ENCODE measurements at places on chromosomes 4 and X.

- DNase-seq: no peak
Measured at GRCh38 chrX:103615781-103616371, 8.1 kb downstream of the TCEAL3 start.

GRCh38 chrX:108332281-108332680 lies 105.9 kb downstream of the COL4A6 start:
- DNase-seq: no peak

DNA sequence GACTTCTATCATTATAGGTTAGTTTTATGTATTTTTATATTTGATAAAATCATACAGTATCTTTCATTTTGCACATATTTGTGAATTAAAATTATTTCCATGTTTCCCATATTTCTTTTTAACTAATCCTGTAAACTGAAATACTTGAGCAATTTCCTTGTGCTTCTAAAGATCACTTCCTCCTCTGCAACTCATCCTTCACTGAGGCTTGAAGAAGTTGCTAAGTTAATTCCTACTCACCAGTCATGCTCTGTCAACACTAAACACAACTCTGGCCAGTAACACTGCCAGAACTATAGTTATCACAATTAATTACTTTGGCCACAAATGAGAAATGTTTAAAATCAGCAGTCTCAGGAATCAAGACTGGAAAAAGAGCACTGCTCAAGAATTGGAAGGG lies 6.7 kb downstream of the SPATA4 start:
- DNase-seq: peak; percentile 42

DNA sequence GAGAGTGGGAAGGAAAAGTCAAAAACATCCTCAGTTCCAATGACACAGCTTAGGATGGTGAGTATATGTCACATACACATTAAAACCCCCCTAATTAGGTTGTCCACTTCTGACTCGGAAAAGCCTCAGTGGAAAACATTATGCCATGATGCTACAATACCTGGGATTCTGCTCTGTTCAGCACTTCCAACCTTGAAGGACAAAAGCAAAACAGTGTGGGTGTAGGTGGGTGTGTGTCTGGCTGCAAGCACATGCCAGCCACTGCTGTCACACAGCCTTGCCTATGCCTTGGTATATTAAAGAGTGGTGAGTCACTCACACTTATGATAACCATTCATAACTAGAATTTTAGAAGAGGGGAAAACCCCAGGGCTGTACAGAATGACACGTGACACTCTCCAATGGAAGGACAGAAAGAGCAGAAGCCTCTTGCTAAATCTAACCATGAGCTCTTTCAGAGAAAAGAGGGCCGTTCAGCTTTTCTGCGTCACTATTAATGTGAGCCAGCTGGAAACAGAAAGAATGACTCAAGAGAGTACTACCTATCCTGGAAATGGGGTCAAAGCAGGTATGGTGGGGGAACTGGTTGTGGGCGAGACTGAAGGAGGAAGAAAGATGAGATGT lies 159.6 kb downstream of the TET2 start:
- peak; percentile 88 for DNase-seq

DNA sequence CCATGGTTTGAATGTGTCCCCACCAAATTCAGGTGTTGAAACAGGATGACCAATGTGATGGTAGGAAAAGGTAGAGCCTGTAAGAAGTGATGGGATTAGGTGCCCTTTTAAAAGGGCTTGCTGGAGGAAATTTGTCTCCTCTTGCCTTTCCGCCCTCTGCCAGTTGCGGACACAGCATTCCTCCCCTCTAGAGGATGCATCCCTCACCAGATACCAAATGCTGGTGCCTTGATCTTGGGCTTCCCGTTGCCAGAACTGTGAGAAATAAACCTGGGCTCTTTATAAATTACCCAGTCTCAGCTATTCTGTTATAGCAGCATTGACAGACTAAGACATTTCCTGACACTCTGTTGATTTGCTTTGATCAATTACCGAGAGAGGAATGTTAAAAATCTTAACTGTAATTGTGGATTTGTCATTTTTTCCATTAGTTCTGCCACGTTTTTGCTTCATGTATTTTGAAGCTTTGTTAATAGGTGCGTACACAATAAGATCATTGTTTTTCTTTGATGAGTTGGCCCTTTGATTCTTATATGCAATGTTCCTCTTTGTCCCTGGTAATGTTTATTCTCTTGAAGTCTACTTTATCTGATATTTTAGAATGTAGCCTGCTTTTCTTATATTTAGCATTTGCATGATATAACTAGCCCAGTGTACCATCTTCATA lies 13.3 kb downstream of the NFKB1 start:
- DNase-seq: no peak

GRCh38 chr4:101115887-101116286 lies 231.4 kb downstream of the PPP3CA start:
- no peak for DNase-seq

DNA sequence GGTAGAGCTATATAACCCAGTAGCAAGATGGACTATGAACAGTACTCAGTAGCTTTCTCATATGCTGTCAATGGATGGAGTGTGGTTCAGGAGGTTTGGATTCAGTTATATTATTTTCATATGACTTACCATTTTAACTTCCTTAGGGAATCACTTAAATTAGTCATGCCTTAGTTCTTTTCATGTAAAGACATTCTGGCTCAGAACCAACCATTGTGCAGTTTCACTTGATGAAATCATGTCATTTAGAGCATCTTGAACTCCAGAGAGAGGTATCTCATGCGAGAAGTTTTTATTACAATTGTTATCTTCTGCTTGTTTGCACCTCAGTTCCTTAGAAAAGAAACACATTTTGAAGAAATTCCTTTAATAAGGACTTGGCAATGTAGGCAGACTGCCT lies 55.8 kb downstream of the IL1RAPL2 start:
- no peak for DNase-seq

GRCh38 chrX:136125106-136125505 lies 22.2 kb upstream of the FHL1 start:
- no peak for DNase-seq

DNA sequence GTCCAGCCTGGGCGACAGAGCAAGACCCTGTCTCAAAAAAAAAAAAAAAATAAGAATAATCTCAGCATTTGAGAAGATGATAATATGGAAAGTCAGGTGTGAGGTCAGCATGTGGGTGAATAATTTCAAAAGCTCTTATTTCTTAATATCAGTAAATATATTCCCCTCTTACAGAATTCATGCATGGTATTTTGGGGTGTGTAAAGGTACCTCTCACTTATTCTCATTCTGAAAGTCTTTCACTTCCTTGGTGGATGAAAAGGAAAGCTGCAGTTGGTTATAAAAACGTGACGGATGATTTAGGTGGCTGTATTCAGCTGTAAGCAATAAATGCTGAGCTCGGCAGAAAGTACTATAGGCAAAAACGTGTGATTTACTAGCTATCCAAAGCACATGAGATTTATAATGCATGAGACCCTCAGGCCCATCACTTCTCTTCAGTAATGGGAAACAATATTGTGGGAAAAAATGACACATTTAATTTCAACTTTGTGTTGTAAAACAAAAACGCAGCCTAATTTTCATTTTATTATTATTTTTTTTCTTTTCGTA lies 353.2 kb upstream of the MAGEB2 start:
- DNase-seq: no peak

DNA sequence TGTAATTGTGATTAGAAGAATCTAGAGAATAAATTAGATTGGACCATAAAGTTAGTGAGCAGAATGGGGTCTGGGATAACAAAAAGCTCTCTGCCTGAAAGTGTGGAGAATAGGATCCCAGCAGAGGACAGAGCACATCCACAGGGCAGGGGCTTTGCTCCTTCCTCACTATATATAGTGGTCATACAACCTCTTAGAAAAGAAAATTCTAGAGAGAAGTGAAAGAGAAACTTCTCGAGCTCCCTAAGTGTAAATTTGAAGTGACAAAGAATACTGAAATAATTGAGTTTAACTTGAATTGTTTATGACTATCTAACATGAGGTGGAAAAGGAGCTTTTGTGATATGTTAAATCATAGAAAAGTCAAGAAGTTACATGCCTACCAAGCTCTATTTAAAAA lies 14.9 kb downstream of the ADAM29 start:
- DNase-seq: no peak

DNA sequence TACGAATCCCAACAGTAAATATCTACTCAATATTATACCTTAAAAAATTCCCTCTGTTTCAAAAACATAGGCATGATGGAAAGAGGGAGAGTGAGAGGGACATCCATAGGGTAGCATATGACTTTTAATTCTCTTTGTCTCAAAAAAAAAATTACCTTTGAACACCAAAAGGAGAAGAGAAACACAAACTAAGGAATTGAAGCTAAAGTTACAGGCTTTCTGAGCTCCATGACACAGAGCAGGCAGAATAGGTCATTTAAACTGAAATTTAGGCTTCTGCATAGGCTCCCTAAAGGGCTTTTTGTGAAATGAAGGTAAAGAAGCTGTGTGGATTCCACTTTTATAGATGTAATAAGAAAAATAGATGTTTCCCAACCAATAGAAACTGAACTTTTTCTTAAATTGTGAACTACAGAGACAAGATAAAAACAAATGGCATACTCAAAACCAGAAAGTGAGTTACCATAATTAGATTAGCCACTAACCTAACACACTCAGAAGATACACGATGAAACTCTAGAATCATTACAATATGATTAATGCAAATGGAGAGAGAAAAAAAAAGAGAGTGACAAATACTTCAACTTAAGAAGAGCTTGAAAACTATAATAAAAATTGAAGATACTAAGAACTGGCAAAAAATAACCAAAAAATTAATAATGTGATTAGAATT lies 584.6 kb downstream of the GABRG1 start:
- no peak for DNase-seq

GRCh38 chrX:114717921-114718320 lies 134.0 kb downstream of the HTR2C start:
- no peak for DNase-seq

- no peak for DNase-seq
Measured at GRCh38 chr4:158865520-158866177, 96.8 kb downstream of the FNIP2 start.

DNA sequence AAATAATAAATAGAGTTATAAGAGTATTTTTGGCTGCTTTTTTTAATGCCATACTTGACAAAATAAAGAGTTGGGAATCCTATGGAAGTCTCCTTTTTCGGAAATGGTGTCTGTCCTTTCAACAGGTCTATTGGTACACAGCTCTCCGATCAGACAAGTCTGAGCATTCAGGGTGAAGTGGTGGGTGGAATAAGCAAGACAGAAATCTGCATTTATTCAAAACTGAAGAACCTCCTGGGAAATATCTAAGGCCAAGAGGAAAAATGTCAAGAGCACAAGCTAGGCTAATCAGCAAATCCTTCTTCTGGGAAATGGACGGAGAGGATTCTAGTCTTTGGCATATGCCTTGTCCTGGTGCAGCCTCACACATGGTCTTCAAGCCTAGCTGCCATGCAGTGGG lies 309.0 kb downstream of the CENPC start:
- no peak for DNase-seq

DNA sequence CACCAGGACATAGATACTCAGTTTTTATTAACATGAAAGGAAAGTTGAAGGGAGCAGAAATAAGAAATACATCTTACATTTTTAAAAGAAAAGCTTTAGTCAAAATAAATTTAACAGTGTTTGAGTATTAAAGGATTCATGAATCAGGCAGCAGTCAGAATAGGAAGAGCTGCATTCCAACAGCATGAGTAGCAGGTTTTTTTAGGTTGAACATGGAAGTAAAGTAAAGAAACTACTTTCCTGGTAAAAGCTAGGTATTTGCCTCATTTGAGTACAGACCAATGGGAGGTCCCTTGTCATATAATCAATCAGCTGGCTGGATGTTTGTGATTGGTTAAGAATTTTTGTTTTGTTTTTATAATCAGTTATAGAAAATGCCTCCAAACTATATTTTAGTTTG lies 645.9 kb upstream of the INTU start:
- no peak for DNase-seq

DNA sequence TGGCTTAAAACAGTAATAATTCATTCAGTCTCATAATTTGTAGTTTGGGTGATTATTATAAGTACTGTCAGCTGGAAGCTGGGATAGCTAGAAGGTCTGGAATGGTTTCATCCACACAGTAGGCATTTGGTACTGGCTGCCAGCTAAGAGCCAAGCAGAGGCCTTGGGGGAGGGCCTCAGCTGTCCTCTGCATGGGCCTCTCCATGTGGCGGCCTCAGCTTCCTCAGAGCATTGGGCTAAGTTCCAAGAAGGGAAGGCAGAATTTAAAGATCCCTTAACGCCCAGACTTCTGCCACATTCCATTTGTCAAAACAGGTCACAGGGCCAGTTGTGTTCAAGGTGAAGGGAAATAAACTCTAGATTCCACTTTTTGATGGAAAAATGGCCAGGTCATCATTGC lies 93.3 kb downstream of the NEUROG2 start:
- no peak for DNase-seq

DNA sequence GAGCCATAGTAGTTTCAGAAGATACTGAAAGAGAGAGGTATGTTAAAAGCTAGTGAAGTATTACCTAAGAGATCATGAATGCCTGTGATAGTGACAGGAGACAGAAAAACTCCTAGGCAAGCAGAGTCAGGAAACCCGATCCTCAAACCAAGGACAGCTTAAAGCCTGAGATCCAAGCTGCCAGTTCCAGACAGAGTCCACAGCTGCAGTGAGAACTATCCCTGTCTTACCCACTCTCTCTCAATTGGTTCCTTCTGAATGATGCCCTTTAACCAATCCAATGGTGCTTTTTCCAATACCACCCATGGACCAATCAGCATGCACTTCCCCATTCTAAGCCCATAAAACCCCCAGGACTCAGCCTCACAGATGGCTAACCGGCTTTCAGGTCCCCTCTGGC lies 90.4 kb upstream of the PCDH10 start:
- DNase-seq: no peak

DNA sequence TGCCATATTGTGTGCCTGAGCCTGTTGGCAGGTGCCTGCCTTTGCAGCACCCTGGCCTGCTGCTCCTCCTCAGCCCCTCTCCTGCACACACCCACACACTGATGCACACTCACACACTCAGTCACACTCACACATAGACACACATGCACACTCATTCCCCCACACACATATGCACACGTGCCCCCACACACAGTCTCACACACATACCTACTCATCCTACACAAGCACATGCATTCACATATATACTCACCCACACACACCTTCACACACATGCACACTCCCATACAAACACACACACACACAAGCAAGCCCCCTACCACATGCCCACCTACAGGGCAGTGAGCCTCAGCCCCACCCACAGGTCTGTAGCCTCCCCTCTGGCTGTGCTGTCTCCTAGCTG lies 245.0 kb downstream of the EVC2 start:
- DNase-seq: no peak

GRCh38 chr4:61070269-61070668 lies 129.9 kb upstream of the ADGRL3 start:
- peak; percentile 15 for DNase-seq
